Hair follicular keratinocyte (primary cell): ENCODE measurements at places on chromosomes 3 and 15. TPM values are rescaled to one million over a fixed set of nuclear protein-coding genes. Genes with fewer than 3 reads are reported as not detected.

Gene GOLGA6A
- total RNA-seq, result not detected in 2 replicates

Gene TXNRD3
- 8.8 and 10.9 TPM in 2 replicates for total RNA-seq

Gene PIK3R4
- total RNA-seq, result 26.3 and 34.6 TPM in 2 replicates

Gene CD96
- total RNA-seq, result 0.08 TPM in 1 of 2 replicates, not detected in the other

Gene CCDC54
- not detected in 2 replicates for total RNA-seq

Gene NMNAT3
- 0.62 and 4.0 TPM in 2 replicates for total RNA-seq

Gene NOX5
- 0.30 and 1.0 TPM in 2 replicates for total RNA-seq

Gene FILIP1L
- 4.4 and 8.0 TPM in 2 replicates for total RNA-seq

Gene MESP1
- total RNA-seq, result 0.78 and 0.84 TPM in 2 replicates

Gene GOLGA8F
- not detected in 2 replicates for total RNA-seq

Gene ST8SIA2
- not detected in 2 replicates for total RNA-seq

Gene TMC3
- not detected in 2 replicates for total RNA-seq

Gene CIAO2A
- total RNA-seq, result 75.5 and 84.4 TPM in 2 replicates

Gene MAPKBP1
- total RNA-seq, result 27.8 and 35.2 TPM in 2 replicates

Gene GHSR
- total RNA-seq, result not detected in 2 replicates

Gene COL8A1
- 56.4 and 65.6 TPM in 2 replicates for total RNA-seq

Gene SCN11A
- total RNA-seq, result not detected in 2 replicates

Gene SRGAP3
- 8.2 and 14.1 TPM in 2 replicates for total RNA-seq

Gene IL12A
- total RNA-seq, result 0.23 and 0.42 TPM in 2 replicates

Gene ZNF620
- total RNA-seq, result 0.39 and 0.72 TPM in 2 replicates

Gene REC114
- not detected in 2 replicates for total RNA-seq

Gene FBXL2
- total RNA-seq, result 12.8 and 19.5 TPM in 2 replicates

Gene USP50
- 0.55 TPM in 1 of 2 replicates, not detected in the other for total RNA-seq

Gene IL16
- not detected in 2 replicates for total RNA-seq

Gene C2CD4A
- not detected in 2 replicates for total RNA-seq

Gene COX17
- 24.6 and 29.6 TPM in 2 replicates for total RNA-seq

Gene CACNA2D2
- not detected in 2 replicates for total RNA-seq

Gene TMEM158
- 3.0 and 4.3 TPM in 2 replicates for total RNA-seq

Gene GOLGA8J
- not detected in 2 replicates for total RNA-seq

Gene GCNT3
- total RNA-seq, result 0.16 TPM in 1 of 2 replicates, not detected in the other

Gene CCR2
- not detected in 2 replicates for total RNA-seq

Gene IL17RD
- total RNA-seq, result 1.1 and 1.3 TPM in 2 replicates

Gene STRA6
- total RNA-seq, result not detected in 2 replicates

Gene ROBO2
- total RNA-seq, result under 0.01 TPM in 1 of 2 replicates, not detected in the other

Gene RBP2
- not detected in 2 replicates for total RNA-seq

Gene LHFPL4
- 0.08 TPM in 1 of 2 replicates, not detected in the other for total RNA-seq

Gene COLQ
- total RNA-seq, result 0.08 and 0.16 TPM in 2 replicates

Gene EXD1
- total RNA-seq, result 0.57 TPM in 1 of 2 replicates, not detected in the other

Gene PLSCR4
- total RNA-seq, result 1.3 and 3.8 TPM in 2 replicates

Gene SH2D7
- total RNA-seq, result not detected in 2 replicates

Gene CLDN16
- not detected in 2 replicates for total RNA-seq

Gene PIGX
- total RNA-seq, result 25.8 and 45.2 TPM in 2 replicates

Gene CAMK2N2
- 1.2 and 1.4 TPM in 2 replicates for total RNA-seq

Gene COMMD2
- total RNA-seq, result 22.9 and 33.3 TPM in 2 replicates

Gene LDHAL6B
- not detected in 2 replicates for total RNA-seq

Gene CLCN2
- 3.1 and 3.6 TPM in 2 replicates for total RNA-seq

Gene ZNF385D
- total RNA-seq, result 0.08 TPM in 1 of 2 replicates, not detected in the other
